PC-3 (cell line): ENCODE measurements at places on chromosomes 16 and 17.

DNA sequence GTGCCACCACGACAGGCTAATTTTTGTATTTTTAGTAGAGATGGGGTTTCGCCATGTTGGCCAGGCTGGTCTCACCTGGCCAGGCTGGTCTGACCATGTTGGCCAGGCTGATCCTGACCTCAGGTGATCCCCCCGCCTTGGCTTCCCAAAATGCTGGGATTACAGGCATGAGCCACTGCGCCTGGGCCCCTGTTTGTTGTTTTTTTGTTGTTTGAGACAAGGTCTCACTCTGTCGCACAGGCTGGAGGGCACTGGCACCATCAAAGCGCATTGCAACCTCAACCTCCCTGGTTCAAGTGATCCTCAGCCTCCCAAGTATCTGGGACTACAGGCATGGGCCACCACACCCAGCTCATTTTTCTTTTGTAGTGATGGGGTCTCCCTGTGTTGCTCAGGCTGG lies 43.7 kb upstream of the TAOK1 start:
- no peak for DNase-seq

GRCh38 chr16:29675811-29676643 lies 3.0 kb upstream of the QPRT start:
- DNase-seq = peak; percentile 31

GRCh38 chr17:76161619-76162266 lies 20.7 kb upstream of the FOXJ1 start:
- DNase-seq = no peak

- DNase-seq = no peak
These were observed 114.4 kb downstream of the XYLT1 start for GRCh38 chr16:17356243-17356933.

- no peak for DNase-seq
These were observed 332.8 kb downstream of the MAF start for GRCh38 chr16:79267781-79268180.

DNA sequence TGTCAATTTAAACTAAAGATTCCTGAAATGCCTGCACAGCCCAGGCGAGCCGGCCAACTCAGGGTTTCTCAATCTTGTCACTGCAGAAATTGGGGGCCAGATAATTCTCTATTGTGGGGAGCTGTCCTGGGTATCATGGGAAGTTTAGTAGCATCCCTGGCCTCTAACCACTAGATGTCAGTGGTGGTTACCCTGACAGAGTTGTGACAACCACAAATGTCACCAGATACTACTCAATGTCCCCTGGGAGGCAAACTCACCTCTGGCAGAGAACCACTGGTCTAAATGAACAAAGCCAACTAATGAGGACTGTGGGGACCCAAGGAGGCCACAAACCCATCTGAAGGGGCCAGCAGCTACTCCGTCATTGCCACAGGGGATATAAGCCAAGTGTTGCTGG lies 90.9 kb downstream of the MYH11 start:
- DNase-seq = peak; percentile 62

DNA sequence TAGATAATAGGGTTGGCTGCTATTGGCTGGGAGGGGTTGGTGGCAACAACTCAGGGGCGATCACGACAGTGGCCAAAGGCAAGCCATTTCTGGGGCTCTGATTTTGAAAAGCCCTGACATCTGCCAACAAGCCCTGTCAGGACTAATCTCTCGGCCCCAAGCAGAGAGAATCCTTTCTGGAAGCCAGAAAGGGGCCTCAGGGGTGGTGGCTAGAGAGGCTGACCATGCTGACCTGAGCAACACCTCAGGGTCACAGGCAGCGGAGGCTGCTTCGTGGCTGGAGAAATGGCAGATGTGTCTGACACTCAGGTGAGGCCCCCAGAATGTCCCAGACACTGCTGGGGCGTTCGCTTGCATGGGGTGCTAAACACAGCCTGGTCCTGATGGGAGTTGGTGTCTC lies 35.0 kb upstream of the ZFP90 start:
- DNase-seq = no peak

DNA sequence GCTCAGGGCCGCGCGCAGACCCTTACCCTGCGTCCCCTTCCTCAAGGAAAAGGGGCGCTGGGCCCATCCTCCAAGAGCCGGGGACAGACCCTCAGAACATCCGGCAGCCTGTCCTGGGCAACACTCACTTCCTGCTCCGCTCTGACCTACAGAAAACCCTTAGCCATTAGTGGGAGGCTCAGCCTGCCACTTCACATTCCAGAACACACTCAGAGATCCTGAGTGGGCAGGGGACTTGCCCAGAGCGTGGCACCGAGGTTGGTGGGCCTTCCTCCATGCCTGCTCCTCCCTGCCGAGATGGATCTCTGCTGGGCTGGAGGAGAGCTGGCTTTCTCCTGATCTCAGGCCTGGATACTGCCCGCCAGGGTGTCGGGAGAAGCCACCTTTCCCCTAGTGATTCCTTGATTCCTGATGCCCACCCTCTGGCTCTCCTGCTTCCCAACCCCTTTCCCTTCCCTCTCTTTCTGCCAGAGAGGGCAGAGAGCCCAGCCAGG lies 1.5 kb downstream of the SCARF1 start:
- no peak for DNase-seq

- DNase-seq = no peak
These were observed 21.9 kb downstream of the MRM1 start for GRCh38 chr17:36623281-36623680.

DNA sequence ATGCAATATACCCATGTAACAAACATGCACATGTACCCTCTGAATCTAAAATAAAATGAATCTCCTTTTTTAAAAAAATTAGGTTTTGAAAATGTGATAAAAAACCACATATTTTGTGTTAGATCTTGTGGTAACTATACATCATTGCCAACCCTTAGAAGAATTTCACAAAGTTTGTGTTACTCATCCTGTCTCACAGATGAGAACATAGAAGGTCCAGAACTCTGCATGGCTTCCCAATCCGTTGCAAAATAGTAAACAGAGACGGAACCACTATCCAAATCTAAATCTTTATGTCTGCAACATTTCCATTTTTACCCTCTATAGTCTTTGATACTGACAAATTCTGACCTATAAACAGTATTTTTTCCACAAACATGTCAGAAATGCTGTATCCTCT lies 759.9 kb downstream of the KCNJ2 start:
- DNase-seq = no peak

DNA sequence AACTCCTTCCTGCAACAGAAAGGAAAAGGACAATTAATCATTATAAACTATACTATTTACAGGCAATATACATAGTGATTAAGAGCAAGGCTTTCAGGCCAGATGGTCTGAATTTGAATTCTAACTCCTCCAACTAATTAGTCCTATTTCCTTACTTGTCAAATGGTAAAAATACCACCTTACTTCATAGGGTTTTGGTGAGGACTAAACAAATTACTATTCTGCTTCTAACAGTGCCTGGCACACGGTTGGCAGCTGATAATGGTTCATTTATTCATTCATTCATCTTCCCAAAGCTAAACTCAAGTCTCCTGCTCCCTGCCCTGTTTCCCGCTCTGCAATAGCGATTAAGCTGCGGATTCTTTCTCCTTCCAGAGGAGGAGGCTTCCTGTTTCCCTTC lies 39.8 kb downstream of the DCUN1D3 start:
- DNase-seq = no peak

DNA sequence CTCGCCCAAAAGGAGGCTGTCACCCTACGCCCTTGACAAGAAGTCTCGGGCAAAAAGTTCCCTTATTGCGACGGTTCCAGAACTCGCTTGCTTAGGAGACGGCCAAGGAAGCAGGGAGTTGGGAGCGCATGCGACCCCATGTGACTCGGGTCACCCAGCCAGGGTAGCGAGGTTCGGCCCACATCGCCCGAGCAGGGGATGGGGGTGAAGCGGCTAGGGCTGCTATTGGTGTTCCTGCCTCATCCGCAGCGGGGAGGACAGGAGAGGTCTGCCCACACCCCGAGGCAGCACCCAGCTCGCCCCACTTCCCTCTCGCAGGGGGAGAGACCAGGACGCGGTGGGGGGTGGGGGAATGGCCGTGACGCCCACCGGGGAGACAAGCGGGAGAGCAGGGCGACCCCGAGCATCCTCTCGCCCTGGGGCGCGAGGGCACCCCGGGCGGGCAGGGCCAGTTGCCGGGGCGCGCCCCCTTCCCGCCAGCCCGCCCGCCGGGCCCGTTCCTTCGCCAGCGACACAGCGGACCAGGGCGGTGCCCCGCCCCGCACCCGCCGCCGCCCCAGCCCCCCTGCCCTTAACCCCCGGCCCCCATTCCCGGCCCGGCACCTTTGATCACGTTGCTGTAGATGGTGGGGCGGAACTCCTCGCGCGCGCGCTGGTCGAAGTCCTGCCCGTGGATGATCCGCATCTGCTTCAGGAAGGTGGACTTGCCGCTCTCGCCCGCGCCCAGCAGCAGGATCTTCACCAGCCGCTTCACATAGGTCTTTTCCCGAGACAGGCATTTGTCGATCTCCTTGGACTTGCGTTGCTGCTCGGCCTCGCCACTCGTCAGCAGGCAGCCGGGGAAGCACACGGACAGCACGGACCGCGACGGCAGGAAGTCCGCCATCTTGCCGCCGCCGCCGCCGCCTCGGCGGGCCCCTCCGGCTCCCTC lies 567 bp downstream of the GNA13 start:
- DNase-seq = peak; percentile 50

DNA sequence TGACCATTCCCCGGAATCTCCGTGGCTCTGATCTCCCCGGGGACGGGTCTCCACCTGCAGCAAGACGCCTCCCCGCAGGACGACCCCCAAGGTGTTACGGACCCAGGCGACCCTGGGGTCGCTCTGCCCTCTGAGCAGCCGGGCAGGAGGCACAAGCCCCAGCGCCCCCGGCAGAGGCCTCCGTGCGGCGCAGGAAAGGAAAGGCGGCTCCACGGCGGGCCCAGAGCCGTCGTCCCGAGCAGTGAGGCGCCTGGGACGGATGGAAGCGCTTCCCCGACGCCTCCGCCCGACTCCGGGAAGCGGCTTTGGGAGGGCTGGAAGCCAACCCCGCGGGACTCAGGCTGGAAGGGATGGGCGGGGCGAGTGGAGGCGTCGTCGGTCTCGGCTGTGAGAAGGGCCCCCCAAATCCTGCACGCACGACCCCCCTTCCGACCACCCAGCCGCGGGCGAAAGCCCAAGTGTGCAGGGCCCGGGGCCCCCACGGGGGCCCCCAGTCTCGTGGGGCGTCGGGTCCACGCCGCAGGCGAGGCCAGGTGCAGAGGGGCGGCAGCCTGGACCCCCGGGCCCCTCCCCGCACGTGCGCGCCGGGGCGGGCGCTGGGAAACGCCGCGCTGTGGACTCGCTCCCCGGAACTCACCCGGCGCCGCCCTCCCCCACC lies 32.7 kb upstream of the RPH3AL start:
- peak; percentile 13 for DNase-seq

DNA sequence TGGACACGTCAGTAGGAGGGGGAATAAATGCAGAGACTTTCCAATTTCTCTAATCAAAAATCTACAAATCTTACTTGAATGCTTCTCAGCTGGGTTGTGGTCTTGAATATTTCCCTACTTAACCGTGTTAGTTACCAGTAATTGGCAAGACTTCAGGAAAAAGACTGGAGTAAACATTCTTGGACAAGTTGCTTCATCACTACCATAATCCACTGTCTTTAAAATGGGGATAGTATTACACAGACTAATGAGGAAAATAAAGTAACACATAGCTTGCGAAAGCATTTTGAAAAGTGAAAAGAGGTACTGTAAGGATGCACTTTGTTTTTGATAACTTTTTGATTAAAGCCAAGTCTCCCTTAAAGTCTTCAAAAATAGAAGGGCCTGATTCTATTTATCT lies 18.4 kb downstream of the MYH1 start:
- no peak for DNase-seq

- DNase-seq = peak; percentile 35
These were observed 441 bp downstream of the CMTM4 start for GRCh38 chr16:66695935-66696668.

- DNase-seq = no peak
These were observed 7.3 kb downstream of the BAHCC1 start for GRCh38 chr17:81402530-81402941.

- DNase-seq = no peak
These were observed 53.0 kb upstream of the MEAK7 start for GRCh38 chr16:84557504-84557903.

- DNase-seq = no peak
These were observed 219.9 kb upstream of the CIBAR2 start for GRCh38 chr16:85332175-85332574.

DNA sequence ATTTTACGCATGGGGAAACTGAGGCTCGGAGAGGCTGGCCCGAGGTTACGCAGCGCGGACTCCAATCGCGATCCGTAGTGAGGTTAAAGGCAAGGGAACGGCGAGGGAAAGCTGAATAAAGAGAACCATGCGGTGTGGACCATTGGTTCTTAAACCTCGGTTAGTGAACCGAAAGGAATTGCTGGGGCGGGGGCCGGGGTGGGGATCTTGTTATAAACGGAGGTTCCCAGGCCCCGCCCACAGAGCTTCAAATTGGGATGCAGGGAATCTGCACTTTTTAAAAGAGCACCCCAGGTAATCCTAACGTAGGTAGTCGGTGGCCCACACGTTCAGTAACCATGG lies 524 bp downstream of the IQCK start:
- no peak for DNase-seq

GRCh38 chr16:63145411-63145810 lies 1109.2 kb upstream of the CDH8 start:
- no peak for DNase-seq

- DNase-seq = no peak
These were observed 3.8 kb downstream of the YBX2 start for GRCh38 chr17:7290685-7291084.

DNA sequence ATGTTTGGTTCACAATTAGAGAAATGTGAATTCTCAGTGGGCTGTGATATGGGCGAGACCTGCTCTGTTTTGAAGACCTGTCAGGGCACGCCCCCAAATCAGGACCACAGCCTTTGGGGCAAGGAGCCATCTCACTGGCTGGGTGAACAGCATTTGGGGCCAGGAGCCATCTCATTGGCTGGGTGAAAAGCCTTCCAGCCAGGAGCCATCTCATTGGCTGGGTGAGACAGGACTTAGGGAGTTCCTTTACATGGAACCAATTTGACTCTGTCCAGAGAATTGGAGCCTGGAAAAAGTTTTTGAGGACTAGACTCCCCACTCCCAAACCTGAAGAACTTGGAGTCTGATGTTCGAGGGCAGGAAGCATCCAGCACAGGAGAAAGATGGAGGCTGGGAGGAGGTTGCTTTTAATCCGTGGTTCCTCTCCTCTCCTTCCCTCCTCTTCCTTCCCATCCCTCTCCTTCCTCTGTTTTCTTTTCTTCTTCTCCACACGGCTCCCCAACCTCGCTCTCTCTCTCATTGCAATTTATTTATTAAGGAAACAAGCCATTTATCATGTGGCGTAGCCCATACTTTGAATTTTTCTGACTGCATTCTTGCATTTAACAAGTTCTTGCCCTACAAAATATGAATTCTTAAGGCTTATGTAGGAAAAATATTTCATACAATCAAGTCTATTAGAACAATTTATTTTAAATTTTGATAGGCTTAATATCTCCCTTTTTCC lies 19.7 kb downstream of the FOXL1 start:
- no peak for DNase-seq

GRCh38 chr16:70255574-70255973 lies 3.8 kb upstream of the EXOSC6 start:
- no peak for DNase-seq
